ENCODE measurements at places on chromosomes 6 and 20. TPM values are rescaled to one million over a fixed set of nuclear protein-coding genes. Genes with fewer than 3 reads are reported as not detected.

The PRL gene
- not detected for total RNA-seq

The HLA-DOA gene
- 13.6 TPM for total RNA-seq

The MOG gene
- total RNA-seq, result 1.2 TPM

DNA sequence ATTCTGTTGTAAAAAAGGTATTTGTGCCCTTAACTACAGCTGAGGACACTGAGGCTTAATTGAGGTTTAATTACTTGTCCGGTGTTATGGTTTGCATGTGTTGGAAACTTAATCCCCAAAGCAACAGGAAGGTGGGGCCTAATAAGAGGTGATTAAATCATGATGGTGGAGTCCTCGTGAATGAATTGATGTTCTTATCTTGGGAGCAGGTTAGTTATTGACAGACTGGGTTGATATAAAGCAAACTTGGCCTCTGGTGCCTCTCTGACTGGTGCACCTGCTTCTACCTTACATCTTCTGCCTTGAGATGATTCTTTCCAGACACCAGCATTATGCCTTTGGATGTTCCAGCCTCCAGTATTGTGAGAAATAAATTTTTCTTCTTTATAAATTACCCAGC, 306.5 kb upstream of the HS3ST5 start:
- no peaks in the 10 kb centered on the region for H3K36me3 ChIP-seq
- no peak overlapping the region for H3K4me3 ChIP-seq
- H3K27ac ChIP-seq, result no peak overlapping the region
- no peaks in the 10 kb centered on the region for H3K4me1 ChIP-seq

- no peak overlapping the region for H3K4me3 ChIP-seq
- peaks cover 15% of the 10 kb centered on the region for H3K4me1 ChIP-seq
- peaks cover 3% of the 10 kb centered on the region for H3K36me3 ChIP-seq
- H3K27ac ChIP-seq, result no peak overlapping the region
- H3K27me3 ChIP-seq, result no peaks in the 10 kb centered on the region
Observed at GRCh38 chr20:47927385-47927851, 142.1 kb upstream of the SULF2 start.

DNA sequence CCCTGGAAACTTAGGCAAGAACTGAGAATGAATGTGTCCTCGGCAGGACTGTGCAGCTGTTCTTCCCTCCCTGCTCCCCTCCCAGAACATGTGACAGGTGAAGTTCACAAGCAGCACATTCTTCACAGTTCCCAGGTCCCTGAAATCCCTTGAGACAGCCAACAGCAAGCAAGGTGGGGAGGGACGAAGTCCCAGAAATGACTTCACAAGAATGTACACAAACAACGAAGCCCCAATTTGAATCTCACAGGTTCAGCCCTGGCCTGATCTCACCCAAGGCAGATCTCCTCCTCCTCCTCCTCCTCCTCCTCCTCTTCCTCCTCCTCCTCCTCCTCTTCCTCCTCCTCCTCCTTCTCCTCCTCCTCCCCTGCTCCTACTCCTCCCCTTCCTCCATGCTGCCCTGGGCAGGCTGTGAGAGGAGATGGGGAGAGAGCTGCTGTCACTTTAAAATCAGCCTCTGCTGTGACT, 32.4 kb downstream of the WRNIP1 start:
- peaks cover 8% of the 10 kb centered on the region for H3K36me3 ChIP-seq
- peaks cover 8% of the 10 kb centered on the region for H3K4me1 ChIP-seq
- DNase-seq, result no peak
- no peak overlapping the region for H3K4me3 ChIP-seq
- no peaks in the 10 kb centered on the region for H3K27me3 ChIP-seq

DNA sequence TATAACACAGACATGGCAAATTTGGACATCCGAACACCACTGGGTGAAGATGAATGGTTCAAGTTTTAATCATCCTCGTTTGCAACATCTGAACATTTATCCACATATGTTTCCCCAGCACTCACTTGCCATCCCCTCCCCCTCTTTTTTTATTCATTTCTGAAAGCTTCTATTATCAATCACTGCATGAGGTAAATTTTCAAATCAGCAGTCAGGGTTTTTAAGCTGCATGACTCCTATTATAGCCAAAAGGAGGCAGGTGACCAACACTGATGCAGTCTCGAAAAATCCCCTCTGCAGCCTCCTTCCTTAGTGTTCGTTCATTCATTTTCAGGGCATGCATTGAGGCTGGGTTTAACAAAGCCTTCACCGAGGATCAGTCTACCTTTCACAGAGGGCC, 530.8 kb upstream of the JARID2 start:
- H3K27me3 ChIP-seq, result peaks cover 5% of the 10 kb centered on the region
- no peaks in the 10 kb centered on the region for H3K36me3 ChIP-seq
- no peak overlapping the region for H3K4me3 ChIP-seq
- no peak for DNase-seq
